ENCODE measurements at places on chromosomes 13 and 19.
A peak's percentile ranks its signal among the peaks of the same experiment; 100 is the strongest.

DNA sequence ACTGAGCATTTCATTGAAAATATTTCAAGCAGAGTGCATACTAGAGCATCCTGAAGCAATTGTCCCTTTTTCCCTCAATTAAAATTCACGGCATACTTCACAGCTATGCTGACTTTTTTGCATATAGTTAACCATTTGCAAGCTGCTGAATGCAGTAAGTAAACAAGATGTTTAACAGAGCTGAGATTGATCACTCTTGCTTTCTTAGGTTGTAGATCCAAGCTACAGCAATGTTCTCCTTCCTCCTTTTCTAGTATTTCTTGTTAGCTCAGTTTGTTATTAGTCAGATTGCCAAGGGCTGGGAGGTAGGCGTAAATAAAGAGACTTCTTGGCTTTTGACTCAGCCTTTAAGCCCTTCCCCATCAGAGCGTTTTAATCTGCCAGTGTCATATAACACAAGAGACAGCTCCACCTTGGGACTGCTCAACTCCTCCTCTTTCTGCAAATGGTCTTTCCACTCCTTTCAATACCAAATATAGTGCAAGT, at the start of gene SLITRK6:
SLITRK6 (minus strand) TSS at position 323 of the 486 bp plus-strand sequence. CDS start 2,911 bp downstream, outside the sequence.
- no peak for DNase-seq

- DNase-seq = peak; percentile 85
These were observed 41.2 kb upstream of the USPL1 start for GRCh38 chr13:30576528-30576927.

DNA sequence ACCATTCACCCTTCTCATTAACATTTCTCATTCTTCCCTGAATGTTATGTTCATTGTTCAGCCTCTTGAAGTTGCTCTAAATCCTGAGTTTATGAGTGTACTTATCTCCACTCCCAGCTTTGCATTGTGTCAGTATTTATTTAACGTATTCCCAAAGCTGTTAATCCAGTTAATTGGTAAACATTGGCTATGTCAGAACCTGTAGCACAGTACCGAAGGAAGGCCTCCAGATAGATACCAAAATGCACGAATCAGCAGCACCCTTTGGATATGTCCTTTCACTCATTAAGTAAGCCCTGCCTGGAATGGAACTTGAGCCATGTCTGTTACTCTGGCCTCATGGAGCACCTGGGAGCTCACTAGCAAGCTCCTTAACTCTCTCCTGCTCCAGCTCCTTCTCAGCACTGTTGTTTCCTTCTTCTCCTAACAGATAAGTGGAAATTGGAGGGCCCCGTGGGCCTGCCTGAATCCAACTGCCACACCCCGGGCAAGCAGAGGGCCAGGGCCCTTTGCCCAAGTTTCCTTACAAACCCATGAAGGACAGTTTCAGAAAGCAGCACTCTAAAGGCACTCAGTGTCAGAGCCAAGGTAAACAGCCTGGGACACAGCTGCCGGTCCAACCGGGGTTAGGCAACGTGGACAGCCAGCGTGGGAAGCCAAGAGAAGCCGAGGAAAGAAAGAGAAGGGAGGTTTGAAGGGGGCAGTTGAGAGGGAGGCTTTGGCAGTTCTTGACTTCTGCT, 155.0 kb upstream of the SERP2 start:
- no peak for DNase-seq

- DNase-seq = no peak
These were observed 8.5 kb downstream of the CDX2 start for GRCh38 chr13:27960362-27961226.

DNA sequence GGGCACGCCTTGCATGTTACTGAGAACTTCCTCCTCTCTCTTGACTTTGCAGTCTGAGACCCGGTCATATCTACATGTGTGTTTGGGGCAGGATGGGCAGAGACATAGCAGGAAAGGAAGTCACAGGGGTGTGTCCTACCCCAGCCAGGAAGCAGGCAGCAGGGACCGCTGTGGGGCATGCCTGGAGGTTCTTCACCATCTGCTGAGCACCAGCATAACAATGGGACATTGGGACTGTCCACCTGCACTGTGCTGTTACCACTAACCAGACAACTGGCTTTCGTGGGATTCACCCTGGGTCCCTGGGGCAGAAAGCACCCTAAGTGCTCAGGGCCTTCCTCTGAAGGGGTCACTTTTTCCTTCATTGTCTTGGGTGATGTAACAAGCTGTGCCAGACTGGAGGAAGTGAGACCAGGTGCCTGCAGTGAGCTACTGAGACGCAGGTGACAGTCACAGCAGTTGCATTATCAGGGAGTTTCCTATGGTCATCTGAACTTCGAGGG, 2.6 kb upstream of the HAUS5 start:
- DNase-seq = no peak

- DNase-seq = no peak
These were observed 389.1 kb downstream of the IRS2 start for GRCh38 chr13:109397285-109397684.

DNA sequence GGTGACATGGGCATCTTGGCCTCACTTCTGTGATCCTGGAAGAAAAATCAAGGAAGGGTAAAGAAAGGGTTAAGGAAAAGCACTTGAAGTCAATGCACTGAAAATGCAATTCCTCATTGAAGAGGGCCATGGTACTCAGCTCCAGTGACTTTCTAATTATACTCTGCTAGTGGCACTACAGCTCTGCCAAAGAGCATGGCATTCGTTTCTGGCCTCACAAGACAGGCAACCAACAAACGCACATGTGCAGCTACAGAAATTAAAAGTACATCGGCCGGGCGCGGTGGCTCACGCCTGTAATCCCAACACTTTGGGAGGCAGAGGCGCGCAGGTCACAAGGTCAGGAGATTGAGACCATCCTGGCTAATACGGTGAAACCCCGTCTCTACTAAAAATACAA, 21.8 kb downstream of the SACS start:
- no peak for DNase-seq

DNA sequence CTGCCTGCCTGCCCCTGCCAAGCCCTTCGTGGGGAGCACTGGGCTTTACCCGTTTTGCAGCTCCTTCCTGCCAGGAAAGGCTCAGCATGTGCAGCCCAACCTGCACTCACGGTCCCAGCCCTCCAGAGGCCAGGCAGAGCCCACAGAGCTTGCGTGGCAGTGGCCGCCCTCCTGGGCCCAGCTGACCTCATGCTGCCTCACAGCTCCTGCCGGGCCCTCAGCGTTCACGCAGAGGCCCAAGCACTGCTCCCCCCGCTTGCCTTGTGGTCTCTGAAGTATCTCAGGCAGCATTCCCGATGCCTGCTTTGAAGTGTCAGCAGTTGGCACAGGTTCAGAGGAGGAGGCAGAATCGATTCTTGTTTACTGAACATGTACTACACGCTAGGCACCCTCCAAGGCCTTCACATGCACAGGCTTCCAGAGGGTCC, 32.5 kb downstream of the CAPN12 start:
- no peak for DNase-seq

GRCh38 chr13:113968463-113969310, 5.2 kb downstream of the C13orf46 start:
- no peak for DNase-seq

GRCh38 chr19:14019100-14019499, 8.8 kb upstream of the RLN3 start:
- DNase-seq = no peak

- no peak for DNase-seq
These were observed 103.5 kb downstream of the DPF1 start for GRCh38 chr19:38120471-38121025.

DNA sequence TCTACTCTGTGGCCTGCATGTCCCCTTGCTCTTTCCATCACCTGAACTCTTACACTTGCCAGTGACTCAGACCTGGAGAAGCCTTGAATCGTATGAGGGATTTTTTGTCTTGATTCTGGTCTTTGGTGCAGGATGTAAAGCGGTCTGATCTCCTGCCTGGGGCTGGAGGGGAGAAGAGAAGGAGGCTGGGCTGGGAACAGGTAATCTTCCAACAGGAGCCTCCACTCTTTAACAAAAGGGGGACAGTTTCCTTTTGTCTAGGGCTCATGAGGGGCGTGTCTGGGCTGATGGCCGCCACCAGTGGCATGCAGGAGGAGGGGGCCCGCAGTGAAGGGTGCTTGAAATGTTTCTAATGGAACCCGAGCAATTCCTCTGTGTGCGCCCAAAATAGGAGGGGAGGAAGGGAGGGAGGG, 24.7 kb downstream of the NFIX start:
- no peak for DNase-seq

GRCh38 chr13:113748101-113748861, 10.7 kb upstream of the TMEM255B start:
- DNase-seq = no peak

DNA sequence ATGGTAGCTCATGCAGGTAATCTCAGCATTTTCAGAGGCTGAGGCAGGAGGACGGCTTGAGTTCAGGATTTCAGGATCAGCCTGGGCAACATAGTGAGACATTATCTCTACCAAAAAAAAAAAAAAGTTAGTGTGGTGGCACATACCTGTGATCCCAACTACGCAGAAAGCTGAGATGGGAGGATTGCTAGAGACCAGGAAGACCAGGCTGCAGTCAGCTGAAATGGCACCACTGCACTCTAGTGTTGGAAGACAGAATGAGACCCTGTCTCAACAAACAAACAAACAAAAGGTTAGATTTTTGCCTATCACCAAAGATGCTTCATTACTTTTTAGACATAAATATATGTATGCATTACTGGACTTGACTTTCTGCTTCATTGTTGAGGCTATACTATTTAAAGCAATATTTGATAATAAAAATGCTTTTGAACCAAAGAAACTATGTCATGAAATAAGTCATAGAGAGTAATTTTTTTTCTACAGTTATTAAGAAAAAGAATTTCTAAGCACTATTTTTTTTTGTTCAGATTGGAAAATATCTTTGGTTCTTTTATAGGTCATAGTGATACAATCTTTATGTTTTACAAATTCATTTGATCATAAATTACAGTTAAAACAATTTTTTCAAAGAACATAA, 1180.1 kb upstream of the ATXN8OS start:
- no peak for DNase-seq

DNA sequence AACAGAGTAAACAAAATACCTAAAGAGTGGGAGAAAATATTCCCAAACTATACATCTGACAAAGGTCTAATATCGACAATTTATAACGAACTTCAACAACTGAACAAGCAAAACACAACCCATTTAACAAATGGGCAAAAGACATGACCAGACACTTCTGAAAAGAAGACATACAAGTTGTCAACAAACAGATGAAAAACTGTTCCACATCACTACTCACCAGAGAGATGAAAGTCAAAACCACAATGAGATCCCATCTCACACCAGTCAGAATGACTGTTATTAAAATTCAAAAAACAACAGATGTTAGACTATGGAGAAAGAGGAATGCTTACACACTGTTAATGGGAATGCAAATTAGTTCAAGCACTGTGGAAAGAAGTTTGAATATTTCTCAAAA, 233.8 kb upstream of the EDNRB start:
- no peak for DNase-seq

GRCh38 chr13:77928909-77929308, 10.3 kb upstream of the EDNRB start:
- no peak for DNase-seq

DNA sequence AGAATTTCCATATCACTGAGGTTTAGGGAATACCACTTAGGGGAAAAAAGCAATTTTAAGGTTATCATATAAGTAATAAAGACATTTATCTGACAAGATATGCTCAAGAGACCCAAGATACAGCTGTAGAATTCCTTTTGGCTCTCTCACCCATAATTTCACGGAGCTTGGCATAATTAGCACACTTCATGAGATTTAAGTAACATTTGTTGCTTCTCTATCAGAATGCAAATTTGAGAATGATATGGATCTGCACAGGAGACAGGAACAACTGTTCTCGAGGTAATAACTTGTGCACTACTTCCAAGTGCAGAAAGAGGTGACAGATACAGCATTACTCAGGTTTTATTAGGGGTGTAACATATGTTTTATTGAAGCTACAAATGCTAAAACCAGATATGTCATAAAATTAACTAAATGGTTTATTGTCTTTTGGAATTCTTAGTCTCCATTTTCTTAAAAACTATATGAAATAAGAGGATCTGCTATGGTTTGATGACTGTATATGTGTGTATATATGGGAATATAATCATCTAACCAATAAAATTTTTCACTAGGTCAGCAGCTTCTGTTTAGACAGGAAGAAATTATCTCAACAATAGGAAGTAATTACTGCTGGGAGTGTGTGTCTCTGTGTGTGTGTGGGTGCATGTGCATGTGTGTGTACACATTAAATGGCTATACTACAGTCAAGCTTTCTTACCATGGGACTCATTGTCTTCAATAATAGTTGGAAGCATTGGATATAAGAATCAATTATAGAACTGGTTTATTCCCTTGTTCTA, 401.3 kb downstream of the PCDH17 start:
- no peak for DNase-seq

DNA sequence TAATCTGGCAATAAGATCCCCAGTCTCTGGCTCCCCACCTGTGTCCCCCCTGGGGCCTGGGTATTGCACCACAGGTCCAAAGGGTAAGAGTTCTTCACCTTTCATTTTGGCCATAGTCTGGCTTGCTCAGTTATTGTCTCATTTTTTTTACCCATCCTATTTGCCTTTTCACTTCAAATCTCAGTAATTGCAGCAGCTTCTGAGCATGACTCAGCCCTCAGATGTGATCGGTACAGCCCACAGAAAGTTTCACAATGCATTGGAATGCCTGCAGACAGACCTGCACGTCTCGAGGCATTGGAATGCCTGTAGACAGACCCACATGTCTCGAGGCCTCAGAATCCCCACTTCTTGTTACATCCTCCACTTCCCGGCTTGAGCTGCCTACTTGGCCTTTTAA, 173.6 kb downstream of the NUFIP1 start:
- no peak for DNase-seq

DNA sequence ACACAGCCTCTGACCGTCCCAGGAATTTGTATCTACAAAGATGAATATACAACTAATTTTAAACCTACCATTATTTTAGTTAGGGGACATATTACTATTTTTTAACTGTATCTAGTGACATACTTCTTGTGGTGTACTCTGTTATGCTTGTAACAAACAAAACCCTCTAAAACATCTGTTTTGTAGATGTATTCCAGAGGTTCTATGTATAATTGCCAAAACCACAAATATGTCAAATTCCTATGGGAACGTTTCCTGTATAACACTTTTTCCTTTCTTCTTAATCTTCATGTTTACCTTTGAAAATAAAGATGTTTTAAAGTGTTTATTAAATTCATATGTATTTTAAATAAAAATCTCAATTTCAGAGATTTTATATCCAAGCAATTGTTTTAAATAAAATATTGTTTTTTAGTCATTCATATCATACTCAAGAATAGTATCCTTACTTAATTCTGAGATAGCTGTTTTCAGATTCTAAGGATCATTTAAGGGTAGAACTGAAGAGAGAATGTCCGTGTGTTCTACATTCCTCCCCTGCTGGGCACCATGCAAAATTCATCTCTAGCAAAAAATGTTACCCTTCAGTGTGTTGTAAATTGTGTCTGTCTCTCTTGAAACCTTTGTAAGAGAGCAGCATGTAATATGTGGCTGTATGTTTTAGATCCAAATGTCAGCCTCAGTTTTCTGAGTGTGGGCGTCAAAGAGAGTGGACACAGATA, 1327.7 kb downstream of the EFNB2 start:
- DNase-seq = no peak

GRCh38 chr19:43470288-43470687, 4.9 kb upstream of the LYPD3 start:
- DNase-seq = no peak

Data from T-helper 2 cell (primary cell).